ENCODE measurements at places on chromosomes 4 and X. TPM values are rescaled to one million over a fixed set of nuclear protein-coding genes. Genes with fewer than 3 reads are reported as not detected.

DNA sequence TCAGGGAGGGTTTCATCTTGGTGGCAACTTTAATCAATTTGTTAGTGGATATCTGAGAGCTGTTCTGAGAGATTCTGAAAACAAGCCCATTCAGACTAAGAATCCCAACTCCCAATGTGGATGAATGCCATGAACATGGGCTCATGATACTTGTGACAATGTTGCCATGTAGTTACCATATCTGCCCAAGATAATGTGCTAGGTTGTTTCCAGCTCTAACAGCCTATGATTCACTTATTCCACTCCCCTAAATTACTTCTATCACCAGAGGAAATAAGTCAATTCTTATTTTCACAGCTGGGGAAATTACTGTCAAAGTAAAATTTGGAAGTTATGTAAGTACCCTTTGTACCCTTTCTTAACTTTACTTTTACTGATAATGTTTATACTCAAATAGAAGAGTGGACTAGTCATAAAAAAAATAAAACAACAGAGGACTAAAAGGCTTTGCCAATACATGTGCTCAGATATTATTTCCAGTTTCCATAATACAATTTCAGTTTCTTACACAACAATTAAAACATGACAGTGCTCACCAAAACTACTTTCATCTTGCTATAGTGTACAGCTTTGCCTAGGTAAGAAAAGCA is 1101.7 kb upstream of the INTU start:
- no peak overlapping the region for H3K27ac ChIP-seq
- no peaks in the 10 kb centered on the region for H3K27me3 ChIP-seq
- no peaks in the 10 kb centered on the region for H3K4me1 ChIP-seq
- DNase-seq, result no peak
- H3K4me3 ChIP-seq, result no peak overlapping the region

DNA sequence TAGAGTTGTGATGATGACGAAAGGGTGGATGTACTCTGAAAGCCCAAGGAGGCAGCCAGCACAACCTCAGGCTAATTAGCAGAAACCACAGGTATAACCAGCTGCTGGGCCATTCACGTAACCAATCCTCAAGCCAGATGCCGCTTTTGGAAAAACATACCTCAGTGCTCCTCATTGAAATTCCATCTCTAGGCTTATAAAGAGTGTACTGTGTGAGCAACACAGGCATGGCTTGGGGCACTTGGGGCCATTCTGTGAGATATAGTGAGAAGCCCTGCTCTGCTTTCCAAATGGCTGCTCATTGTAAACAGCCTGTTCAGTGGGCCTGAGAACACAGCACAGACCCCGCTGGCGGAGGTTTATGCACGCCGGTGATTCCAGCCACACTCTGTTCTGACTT is 182.1 kb upstream of the HHIP start:
- no peaks in the 10 kb centered on the region for H3K36me3 ChIP-seq
- DNase-seq, result no peak
- H3K4me1 ChIP-seq, result no peaks in the 10 kb centered on the region
- no peak overlapping the region for H3K27ac ChIP-seq
- H3K4me3 ChIP-seq, result no peak overlapping the region
- H3K27me3 ChIP-seq, result peaks cover 2% of the 10 kb centered on the region

- H3K27me3 ChIP-seq, result no peaks in the 10 kb centered on the region
- no peak overlapping the region for H3K4me3 ChIP-seq
- H3K4me1 ChIP-seq, result peaks cover 57% of the 10 kb centered on the region
- peaks cover 12% of the 10 kb centered on the region for H3K36me3 ChIP-seq
- H3K27ac ChIP-seq, result peak overlapping the region; percentile 43
- no peak for DNase-seq
Measured at GRCh38 chr4:158826057-158826456, 57.2 kb downstream of the FNIP2 start.

The DMD gene
- 1.8 TPM for total RNA-seq

The ASB9 gene
- total RNA-seq, result 0.14 TPM

The MSANTD1 gene
- 0.69 TPM for total RNA-seq
